ENCODE measurements at places on chromosomes 4 and X.

DNA sequence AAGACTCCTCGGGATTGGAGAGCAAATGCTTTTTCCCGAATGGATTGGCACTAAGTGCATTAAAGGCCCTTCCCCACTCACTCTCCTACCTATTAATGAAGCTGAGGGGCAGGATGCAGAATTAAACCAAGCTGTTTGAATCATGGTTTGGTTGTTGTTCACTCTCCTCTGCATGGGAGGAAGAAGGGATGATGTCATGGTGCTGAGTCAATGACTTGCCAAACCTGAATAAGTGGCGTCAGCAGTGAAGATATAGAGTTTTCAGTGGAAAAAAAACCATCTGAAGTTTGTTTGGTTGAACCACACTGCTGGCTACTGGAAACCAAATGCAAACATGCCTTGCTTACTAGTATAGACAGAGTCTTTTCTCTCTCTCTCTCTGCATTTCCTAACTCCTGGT, 19.8 kb upstream of the ZXDA start:
- no peak for DNase-seq

DNA sequence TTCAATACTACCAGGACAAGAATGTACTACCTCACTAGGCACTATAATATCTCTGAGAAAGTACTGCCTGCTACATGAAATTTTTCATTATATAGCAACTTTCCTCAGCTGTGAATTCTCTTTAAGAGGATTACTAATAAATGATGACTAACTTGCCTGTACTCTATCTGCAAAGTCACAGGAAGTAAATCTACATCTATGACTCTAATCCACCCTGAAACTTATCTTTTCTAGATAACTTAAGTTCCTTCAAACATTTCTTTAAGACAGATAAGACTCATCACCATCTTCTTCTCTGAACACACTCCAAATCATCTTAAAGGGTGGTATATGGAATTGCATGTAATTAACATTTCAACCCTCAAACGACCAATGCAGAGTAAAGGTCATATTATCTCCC, 28.8 kb downstream of the RPS6KA3 start:
- no peak for DNase-seq

- no peak for DNase-seq
These were observed 18.4 kb downstream of the ZFX start for GRCh38 chrX:24167719-24168472.

- no peak for DNase-seq
These were observed 29.8 kb upstream of the RELL1 start for GRCh38 chr4:37715889-37716402.

DNA sequence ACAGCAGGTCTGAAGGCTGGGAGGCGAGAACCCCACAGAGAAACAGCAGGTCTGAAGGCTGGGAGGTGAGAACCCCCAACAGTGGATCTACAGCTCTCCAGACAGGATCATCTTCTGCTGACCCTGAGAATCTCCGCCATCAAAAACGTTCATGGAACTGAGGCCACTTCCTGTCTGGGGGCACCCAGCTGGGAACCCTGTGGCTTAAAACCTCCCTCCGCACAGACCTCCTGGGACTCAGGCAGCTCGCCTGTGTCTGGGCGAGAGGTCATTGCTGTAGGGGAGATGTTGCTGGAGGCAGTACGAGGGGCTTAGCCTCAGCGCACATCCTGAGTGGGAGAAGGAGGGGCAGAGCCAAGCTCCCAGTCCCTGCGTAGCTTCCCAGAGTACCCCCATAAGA, 15.1 kb upstream of the CLDN24 start:
- no peak for DNase-seq

DNA sequence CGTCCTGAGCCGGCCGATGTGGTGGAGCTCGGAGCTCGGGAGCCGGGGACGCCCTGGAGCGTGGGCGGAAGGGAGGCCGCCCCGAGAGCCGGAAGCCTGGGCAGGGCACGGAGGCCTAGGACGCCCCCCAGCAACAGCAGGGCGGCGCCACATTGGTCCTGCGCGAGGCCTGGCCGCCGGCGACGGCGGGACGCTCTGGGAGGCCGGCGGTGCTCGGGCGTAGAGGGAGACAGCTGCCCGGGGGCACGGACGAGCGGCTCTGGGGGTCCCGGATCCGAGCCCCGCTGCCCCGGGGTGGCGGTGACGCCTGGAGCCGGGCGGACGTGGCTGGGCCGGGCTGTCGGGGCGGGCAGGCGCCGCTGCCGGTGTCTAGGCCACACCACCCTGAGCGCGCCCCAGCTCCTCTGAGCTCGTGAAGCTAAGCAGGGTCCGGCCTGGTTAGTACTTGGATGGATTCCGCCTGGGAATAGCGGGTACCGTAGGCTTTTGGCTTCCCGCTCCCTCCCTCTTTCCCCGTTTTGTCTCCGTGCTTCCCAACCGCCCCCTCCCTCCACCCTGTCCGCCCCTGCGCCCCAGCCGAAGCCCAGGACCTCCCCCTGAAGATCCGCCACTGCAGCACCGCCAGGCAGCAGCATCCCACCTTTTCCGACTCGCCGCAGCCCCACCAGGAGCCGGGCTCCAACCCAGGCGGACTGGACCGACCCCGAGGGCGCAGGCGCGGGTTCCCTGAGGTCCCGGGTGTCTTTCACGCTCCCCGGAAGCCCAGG, 12.1 kb downstream of the FRG2 start:
- no peak for DNase-seq

DNA sequence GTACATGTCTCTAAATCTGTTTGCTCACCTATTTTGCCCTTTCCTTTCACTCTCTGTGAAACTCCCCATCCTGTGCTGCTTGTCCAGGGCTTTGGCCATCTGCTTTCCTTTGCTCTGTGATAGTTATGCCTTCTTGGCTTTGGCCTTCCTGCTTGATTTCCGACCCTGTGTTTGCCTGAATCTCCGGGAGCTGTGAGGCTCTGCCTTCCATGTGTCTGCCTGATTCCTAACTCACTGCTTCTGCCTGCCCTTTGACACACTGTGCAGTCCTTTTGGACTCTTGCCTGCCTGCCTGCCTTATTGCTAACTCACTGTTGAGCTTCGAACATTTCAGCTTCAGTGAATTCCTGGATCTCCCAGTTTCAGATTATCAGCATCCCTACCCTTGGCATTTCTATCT, 143.1 kb downstream of the C4orf33 start:
- DNase-seq, result no peak

- no peak for DNase-seq
These were observed 734.6 kb upstream of the TENM3 start for GRCh38 chr4:181508601-181509000.

GRCh38 chrX:28675173-28675572, 87.9 kb downstream of the IL1RAPL1 start:
- DNase-seq, result no peak

GRCh38 chr4:42083816-42084215, 68.6 kb downstream of the BEND4 start:
- DNase-seq, result no peak

DNA sequence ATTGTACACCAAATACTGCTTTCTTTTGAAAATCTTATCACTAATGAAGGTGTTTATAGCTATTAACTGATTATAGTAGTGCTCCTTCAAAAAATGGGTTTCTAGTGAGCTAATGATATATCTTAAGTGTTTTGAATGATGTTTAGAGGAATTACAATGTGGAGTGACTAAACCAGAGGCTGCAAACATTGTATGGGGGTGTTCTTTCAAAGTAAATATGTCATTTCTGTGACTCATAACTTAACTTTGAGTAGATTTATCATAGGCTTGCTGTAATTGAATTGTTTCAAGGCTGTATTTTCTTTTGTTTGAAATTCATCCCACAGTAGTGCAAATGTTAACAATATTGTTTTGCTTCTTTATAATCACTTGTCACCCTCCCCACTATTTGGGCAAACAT, 141.6 kb downstream of the IL1RAPL2 start:
- DNase-seq, result no peak

GRCh38 chr4:76799718-76800117, 98.2 kb downstream of the SOWAHB start:
- DNase-seq, result no peak

GRCh38 chrX:150201841-150202240, 161.3 kb upstream of the MAMLD1 start:
- no peak for DNase-seq

- peak; percentile 89 for DNase-seq
These were observed at the start of gene GRIA2 for GRCh38 chr4:157220371-157220881. Gene GRIA2, plus strand, starts transcription at chr4:157220728. Its CDS starts 315 bp downstream, at chr4:157221043.

GRCh38 chr4:3304831-3305609, 12.2 kb downstream of the RGS12 start:
- DNase-seq, result peak; percentile 44

DNA sequence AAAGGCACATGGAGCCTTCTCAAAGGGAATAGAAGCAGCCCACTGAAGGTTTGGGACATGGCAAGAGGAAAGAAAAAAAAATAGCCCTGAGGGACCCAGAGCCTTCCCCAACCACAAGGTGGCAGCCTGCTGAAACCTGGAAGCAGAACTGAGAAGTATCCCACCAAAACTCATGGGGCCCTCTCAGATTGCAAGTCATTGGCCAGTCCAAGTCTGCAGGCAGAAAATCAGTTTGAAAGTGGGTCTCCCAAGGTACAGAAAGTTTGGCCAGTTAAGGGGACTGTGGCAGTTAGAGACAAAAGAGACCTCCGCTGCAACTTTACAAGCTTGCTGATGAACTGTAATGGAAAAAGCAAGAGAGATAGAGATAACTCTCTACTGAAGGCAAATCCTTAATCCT, 155.8 kb downstream of the ANTXR2 start:
- no peak for DNase-seq

- DNase-seq, result no peak
These were observed 1.4 kb downstream of the RAI2 start for GRCh38 chrX:17859609-17860178.

- DNase-seq, result no peak
These were observed 211.9 kb upstream of the PRPS2 start for GRCh38 chrX:12579311-12579710.

- no peak for DNase-seq
These were observed 30.7 kb upstream of the ATP6AP2 start for GRCh38 chrX:40550066-40550465.
